Activated CD4-positive, alpha-beta T cell treated with anti-CD3 and anti-CD28 coated beads, Interleukin-2, amount 10 ng/mL, durations not matched to agents 24 days and 14 days (primary cell): ENCODE measurements at places on chromosomes 12 and 14.

GRCh38 chr12:1583421-1584078 is 10.8 kb downstream of the FBXL14 start:
- peak; percentile 91 for DNase-seq

- DNase-seq: peak; percentile 71
Observed at GRCh38 chr12:57726151-57726883, 12.2 kb downstream of the AGAP2 start.

GRCh38 chr12:3365463-3366411 is 125.3 kb upstream of the PRMT8 start:
- DNase-seq: no peak

- DNase-seq: no peak
Observed at GRCh38 chr12:47087088-47087688, 7.4 kb upstream of the AMIGO2 start.

DNA sequence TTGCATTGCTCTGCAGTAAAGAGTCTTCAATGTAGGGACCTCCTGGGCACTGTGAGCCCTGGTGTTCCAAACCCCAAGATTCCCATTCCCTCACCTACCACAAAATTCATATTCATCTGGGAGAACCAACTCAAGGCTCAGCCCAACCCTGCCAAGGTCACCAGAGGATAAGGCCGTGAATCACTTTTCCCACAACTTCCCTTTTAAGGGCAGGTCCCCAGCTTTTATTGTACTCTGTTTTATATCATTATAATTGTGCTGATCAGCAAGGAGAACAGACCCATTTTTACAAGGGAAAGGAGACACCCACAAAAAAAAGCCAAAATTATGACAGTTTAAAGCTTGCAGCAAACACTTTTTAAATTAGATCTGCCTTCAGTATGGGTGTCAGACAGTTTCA is 363.0 kb upstream of the FKBP4 start:
- no peak for DNase-seq

- DNase-seq: peak; percentile 90
Observed at GRCh38 chr12:14256555-14257169, 108.8 kb upstream of the ATF7IP start.

DNA sequence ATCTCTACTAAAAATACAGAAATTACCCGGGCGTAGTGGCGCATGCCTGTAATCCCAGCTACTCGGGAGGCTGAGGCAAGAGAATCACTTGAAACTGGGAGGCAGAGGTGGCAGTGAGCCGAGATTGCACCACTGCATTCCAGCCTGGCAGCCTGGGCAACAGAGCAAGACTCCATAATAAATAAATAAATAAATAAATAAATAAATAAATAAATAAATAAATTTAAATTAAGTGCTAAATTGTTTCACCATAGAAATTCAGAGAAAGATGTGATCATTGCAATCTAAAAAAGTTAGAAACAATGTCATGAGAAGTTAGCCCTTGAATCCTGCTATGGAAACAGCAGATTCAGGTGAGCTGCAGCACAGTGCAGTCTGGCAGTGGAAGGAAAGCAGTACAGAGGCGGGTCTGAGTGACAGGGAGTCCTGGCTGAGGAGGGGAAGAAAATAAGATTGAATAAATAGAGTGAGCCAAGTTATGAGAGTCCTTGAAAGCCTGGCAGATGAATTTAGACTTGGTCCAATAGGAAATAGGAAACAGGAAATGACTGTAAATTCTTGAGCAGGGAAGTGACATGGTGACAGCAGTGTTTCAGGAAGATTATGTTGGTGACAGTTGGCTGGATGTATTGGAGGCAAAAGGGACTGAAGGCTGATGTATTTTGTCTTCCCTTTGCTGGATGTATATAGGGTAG is 241.5 kb downstream of the GXYLT1 start:
- no peak for DNase-seq

DNA sequence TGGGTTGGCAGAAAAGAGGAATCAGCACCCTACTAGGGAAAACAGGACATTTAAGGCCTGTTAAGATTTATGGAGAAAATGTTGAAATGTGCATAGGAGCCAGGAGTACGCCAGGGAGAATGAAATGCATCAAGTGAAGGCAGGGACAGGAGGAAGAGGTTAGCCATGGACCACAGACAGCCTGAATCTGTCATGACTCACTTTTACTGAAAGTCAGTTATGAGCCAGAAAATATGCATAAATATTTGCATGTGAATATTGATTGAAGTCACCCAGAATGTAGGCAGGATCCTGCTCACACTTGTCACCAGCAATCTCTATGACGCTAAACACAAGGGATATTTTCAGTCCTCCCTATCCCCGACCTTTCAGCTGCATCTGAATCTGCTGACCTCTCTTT is 25.1 kb upstream of the CDK17 start:
- peak; percentile 72 for DNase-seq

DNA sequence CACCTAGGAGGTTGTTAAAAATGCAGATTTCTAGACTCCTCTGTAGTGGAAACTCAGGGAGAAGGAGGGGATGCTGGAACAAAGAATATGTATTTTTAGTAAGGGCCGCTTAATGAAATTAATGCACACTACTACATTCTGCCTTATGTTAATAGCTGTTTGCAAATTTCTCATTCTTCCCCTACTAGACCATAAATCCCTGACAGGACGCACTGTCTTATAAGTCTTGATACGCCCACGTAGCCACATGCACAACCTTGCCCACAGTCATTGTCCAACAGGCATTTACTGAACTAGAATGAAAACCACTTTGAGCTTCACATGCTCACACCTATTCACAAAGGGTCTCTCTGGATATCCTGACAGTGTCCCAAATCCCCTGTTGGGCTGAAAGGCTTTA is 10.5 kb downstream of the KRT2 start:
- DNase-seq: no peak

GRCh38 chr12:121538699-121539061 is 42.1 kb downstream of the KDM2B start:
- DNase-seq: no peak

DNA sequence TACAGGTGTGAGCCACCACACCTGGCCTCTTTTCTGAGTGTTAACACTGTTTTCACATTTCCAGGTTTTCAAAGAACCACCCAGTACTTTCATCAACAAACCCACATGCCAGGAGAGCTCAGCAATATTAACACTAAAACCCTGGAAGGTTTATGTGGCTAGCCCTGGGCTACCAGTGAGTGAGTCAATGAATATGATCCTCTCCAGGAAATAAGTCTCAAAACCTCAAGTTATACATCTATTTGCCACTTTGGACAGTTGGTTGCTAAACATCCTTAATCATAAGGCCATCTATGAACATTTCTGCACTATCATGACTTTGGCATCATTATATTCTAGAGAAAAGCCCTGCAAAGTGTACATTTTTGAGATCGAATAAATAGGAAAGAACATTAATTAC is 6.3 kb upstream of the CDKL1 start:
- DNase-seq: no peak

- no peak for DNase-seq
Observed at GRCh38 chr12:28035500-28035899, 63.0 kb upstream of the PTHLH start.

- DNase-seq: no peak
Observed at GRCh38 chr14:92601757-92602417, 88.3 kb downstream of the RIN3 start.

DNA sequence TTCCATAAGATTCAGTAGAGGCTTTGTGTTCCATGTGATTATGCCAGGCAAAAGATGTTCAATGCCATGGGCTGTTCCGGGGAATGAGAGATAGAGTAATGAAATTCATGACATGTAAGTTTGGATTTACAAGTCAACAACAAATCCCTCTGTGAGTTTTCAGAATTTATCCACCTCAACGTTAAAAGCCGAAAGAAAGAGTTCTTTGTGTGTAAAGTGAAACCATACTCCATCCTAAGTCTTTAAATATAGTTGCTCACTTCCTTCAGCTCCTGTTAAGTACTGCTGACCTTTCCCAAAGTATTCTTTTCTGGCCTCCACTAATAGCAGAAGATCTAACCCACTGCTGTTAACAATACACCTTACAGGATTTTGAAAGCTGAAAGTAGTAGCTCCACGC is 190.0 kb downstream of the TMX1 start:
- no peak for DNase-seq

GRCh38 chr14:67623114-67623513 is 3.4 kb downstream of the ARG2 start:
- DNase-seq: no peak

DNA sequence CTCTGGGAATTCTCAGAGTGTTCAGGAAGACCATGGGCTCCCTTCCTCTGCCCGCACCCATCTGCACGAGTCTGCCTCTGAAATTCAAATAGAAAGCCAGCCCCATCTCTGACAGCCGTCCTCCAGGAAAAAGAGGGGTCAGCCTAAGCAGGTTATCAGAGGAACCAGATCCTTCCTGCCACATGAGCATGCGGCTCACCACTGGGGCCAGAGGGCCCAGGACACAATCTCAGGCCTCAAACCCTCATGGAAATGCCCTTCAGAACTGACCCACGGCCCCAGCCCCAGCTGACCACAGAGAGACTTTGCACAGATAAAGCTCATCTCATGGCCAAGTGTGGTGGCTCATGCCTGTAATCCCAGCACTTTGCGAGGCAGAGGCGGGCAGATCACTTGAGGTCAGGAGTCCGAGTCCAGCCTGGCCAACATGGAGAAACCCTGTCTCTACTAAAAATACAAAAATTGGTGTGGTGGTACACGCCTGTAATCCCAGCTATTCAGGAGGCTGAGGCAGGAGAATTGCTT is 23.2 kb downstream of the PXN start:
- no peak for DNase-seq

- no peak for DNase-seq
Observed at GRCh38 chr12:89622115-89622514, 86.5 kb downstream of the ATP2B1 start.

DNA sequence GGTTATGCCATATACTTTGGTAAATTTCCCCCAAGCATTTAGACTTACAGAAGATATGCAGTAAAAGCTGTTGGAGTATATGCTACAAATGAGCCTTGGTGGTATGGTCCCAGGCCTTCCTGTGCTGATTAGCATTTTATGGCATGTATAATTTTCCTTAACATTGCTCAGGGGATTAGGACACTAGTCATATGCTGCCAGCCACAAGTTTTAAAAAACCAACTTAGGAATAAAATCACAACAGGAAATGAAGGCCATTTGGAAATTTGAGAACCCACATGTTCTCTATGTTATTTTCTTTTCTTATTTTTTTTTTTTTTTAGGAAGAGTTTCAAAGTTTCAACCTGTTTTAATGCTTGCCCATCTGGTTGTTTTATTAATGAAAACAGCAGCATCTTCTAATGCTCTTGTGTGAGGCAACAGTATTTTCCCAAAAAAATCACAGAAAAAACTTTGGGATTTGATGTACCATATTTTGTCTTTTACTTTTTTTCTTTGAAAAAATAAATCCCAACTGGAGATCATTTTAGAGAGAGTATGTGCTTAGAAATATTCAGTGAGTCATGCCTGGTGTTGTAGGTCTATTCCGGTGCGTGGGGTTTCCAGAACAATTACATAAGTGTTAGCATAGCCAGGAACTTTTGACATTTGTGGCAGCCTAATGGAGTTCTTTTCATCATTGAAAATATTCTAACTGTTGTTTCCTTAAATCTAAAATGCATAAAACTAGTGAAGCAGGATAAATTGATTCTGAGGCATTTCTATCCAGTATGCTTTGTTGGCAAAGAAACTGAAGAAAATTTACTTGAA is 21.7 kb upstream of the DUSP6 start:
- DNase-seq: no peak

DNA sequence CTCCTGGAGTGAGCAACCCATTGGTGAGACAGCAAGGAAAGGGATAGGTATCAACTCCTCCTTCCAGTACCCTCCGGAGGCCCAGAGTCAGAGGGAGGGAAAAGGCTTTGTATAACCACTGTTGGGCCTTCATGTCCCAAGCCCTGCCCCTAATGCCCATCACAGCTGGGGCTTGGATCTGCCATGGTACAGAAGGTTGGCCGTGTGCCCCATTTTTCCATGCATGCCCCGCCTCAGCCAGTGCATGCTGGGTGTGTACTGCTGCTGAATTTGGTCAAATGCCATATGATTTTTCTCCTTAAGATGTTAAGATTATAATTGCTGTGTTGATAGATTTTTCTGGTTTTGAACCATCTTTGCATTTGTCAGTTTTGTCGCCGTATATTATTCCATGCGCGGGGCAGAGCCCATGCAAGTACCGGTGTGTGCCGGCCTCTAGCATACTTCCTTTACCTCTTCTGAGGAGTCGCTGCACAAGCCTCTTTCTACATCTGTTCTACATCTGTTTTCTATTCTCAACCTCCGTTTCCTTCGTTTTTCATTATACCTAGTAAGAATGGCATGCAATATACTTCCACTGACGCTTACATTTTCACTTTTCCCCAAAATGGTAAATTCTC is 26.6 kb downstream of the PPP2R5C start:
- DNase-seq: no peak

GRCh38 chr14:100453930-100454329 is 130.8 kb downstream of the SLC25A47 start:
- no peak for DNase-seq

GRCh38 chr12:104622928-104623327 is 166.2 kb downstream of the CHST11 start:
- DNase-seq: no peak

- no peak for DNase-seq
Observed at GRCh38 chr12:82415402-82415801, 57.1 kb downstream of the METTL25 start.

- DNase-seq: no peak
Observed at GRCh38 chr14:31895206-31895605, 181.9 kb upstream of the ARHGAP5 start.

GRCh38 chr12:104577581-104577981 is 120.8 kb downstream of the CHST11 start:
- DNase-seq: no peak

DNA sequence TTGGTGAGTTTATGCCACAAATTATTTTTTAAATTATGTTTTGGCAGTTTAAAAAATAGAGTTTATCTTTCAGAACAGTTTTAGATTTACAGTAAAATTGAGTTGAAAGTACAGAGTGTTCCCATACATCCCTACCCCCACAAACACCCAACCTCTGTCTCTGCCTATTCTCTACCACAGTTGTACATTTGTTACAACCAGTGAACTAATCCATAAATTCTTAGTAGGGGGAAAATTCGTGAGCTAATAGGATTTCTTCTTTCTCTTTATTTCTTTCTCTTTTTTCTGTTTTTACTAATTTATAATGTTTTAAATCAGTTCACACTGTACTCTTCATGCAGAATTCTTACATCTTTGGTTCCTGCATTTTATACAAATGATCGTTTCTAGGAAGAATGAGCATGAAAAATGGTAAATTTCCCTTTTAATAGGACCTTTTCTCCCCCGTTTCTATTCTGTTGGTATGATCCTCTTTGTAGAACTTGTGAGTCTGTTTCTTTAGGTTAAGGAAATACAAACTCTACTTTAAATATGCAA is 56.7 kb downstream of the MIPOL1 start:
- DNase-seq: no peak

DNA sequence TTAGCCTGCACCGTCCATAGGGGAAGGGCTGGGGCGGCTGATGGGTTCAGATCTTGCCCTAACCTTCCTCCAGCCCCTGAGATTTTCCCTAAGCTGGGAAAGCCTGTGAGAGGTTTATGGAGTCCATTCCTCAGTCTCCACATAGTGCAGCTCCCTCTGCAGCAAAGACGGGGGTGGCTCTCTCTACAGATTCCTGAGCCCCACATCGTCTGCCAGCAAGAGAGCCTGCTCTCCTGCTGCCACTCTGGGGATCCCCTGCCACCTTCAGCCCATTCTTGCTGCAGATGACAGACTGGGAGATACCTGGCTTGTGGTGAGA is 3.1 kb downstream of the SMIM41 start:
- DNase-seq: no peak
